ENCODE measurements at places on chromosomes 6 and 20.

- DNase-seq = peak; percentile 67
Measured at GRCh38 chr6:11615214-11615602, 77.7 kb downstream of the TMEM170B start.

- DNase-seq = no peak
Measured at GRCh38 chr6:155187106-155187505, 76.7 kb upstream of the CLDN20 start.

DNA sequence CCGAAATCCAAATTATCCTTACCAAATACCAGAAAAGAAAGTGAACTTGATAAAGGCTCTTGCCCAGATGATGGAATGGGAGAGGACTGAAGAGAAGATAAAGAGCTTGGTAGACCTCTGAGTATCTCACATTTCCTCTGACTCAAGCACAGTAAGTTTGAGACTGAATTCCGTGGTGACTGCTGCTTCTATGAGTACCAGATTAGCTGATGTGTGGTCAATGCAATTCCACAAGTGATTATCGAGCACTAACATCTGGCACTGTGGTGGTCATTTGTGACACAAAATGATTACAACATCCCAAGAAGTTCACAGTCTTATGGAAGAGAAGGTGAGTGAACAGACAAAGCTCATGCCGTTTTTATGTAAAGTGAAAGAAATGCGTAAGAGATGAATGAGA, 2.6 kb upstream of the RPS6KA2 start:
- no peak for DNase-seq

DNA sequence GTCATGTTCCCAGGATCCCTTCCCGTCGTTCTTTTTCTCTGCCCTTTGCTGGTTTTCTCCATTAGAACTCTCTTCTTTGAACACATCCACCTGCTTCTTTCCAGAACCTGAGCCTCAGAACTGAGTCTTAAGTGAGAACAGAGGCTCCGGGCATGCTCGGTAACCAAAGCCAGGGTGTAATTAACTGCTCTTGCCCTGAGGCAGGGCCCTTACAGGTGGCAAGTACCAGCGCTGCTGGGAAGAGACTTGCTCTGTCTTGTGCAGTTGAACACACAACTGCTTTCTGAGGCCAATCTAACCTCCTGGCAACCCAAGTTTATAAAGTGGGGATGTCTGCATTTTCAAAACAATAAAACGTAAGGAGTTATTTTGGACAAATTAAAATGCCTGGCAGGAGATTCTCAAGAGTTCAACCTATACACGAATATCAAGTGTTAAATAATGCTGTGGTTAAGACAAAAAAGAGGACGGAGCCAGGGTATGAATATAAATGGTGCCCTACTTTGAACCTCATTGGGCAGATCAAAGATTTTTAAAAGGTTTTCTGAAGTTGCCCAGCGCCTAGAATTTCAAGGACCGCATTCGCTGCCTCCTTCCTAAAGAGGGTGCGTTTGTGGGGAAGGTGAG, 12.4 kb upstream of the DEK start:
- peak; percentile 37 for DNase-seq

- DNase-seq = peak; percentile 29
Measured at GRCh38 chr6:54191461-54191860, 80.2 kb downstream of the MLIP start.

- DNase-seq = no peak
Measured at GRCh38 chr20:54475334-54476168, at the start of gene DOK5. Gene DOK5 (plus strand): TSS chr20:54475593. CDS start chr20:54475947, 354 bp downstream.

- peak; percentile 46 for DNase-seq
Measured at GRCh38 chr6:146041282-146041681, 12.4 kb downstream of the GRM1 start.

- peak; percentile 25 for DNase-seq
Measured at GRCh38 chr6:144193181-144193580, 42.9 kb downstream of the STX11 start.

GRCh38 chr6:130696806-130697205, 130.4 kb upstream of the SMLR1 start:
- DNase-seq = no peak

DNA sequence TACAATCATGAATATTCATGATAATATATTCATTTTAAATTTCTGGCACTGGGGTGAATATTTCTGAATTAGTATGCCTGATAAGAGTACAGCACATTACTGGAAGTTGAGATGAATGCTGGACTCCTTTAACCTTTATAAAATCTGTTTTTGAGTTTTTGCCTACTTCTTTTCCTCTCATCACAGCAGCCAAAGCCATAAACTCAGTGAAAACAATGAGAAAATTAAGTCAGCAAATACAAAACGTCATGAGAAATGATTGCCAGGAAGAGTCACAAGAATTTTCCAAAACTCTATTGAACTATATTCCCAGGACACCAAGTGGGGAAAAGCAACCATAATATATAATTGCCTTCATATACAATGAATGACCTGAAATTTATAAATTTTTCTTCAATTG, 837.6 kb downstream of the TBC1D32 start:
- no peak for DNase-seq

DNA sequence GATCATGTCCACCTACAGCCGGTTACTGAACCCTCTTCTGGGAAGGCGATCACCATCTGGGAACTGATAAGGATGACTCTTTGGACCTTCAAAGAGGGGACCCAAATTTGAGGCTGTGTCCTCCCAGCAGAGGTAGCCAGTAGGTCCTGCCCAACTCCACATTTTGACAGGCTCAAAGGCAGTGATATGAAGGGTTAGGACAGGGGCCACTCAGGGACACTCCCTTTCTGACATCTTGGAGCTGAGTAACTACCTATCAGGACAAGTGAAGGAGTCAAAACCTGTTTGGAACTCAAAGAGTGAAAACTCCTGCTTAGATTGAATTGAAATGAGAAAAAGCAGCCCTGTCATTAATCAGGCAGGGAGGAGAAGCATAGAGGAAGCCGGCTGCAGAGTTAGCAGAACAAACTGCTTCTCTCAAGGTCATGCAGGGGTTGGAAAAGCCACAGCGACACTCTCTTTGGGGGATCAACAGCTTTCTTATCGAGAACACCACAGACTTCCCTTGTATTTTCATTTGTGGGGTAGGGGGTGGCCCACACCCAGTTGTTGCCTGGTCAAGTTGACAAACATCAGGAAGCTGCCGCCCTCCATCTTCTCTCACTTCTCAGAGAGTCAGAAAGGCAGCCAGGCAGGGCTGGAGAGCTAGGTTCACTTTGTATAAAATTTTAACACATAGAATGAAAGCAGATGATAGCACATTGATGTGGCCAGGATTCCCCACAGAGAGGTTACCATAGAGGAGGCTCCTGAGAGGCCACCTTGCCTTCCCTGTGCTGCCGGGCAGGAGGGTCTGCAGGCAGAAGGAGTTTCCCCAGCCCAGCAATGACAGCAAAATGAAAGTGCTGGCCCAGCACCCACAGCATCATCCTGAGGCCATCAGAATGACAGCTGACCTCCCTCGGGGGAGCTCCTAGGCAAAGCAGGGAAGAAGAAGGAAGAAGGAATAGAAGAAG, 47.6 kb downstream of the AGPAT4 start:
- DNase-seq = no peak

- DNase-seq = peak; percentile 27
Measured at GRCh38 chr6:54574671-54575070, 266.4 kb downstream of the TINAG start.

GRCh38 chr6:132719736-132720448, 6.0 kb upstream of the VNN1 start:
- DNase-seq = no peak

DNA sequence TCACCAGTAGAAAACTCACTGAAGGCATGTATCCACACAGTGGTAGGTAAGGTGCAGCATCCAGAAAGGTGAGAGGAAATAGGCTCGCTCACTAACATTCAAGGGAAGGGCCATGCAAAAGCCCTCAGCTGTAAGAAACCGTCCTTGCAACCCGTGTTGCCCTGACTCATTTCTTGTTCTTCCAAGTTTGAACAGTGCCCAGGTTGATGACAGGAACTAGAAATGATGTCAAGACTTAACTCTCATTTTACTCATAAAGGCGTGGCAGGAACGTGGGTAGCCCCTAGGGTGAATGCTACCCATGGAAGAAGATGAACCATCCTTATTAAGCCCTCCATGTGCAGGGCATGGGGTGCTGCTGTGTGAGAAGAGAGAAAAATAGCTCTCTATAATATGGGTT, 187.6 kb downstream of the CD83 start:
- peak; percentile 98 for DNase-seq

DNA sequence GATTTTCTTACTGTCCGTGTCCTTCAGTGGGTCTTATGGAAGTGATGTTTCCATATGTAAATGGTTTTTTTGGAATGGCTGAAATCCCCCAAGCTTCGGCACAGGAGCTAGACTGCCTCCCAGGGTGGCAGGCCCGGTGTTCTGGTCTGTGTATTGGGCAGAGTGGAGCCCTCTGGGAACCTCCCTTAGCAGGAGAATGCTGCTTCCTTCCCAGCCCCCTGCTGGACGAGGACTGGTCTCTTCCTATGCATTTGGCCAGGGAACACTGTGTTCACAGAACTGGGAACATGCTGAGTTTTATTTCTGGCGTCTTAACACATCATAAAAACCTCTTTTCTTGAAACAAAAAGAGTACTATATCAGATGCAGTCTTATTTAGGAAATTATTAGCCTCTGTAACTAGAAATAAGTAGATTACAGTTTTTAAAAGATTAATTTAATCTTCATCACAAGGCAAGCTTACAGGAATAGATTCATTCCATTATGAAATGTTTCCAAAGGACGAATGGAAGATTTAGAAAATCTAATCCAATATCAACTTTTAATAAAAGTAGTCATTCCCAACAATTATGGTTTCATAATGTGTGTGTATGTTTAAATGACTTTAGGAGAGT, 56.6 kb downstream of the SYTL3 start:
- peak; percentile 41 for DNase-seq

DNA sequence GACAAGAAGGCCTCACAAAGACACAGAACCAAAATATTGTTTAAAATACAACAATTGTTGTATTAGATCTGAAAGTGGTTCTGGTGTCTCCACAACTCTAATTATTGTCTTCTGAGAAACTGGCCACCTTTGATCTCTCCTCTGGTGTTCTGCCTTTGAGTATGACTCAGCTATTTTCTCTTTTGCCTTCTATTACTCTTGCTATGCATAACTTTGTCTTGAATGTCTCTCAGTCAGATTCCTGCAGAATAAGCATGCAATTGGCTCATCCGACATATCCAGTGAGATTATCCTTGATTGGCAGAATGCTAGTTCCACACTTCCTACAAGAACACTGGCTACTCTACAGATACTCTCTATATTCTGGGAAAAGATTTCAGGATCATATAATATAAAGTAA, 14.3 kb upstream of the EPM2A start:
- DNase-seq = peak; percentile 82

GRCh38 chr6:50707652-50708300, 5.5 kb upstream of the TFAP2D start:
- no peak for DNase-seq

DNA sequence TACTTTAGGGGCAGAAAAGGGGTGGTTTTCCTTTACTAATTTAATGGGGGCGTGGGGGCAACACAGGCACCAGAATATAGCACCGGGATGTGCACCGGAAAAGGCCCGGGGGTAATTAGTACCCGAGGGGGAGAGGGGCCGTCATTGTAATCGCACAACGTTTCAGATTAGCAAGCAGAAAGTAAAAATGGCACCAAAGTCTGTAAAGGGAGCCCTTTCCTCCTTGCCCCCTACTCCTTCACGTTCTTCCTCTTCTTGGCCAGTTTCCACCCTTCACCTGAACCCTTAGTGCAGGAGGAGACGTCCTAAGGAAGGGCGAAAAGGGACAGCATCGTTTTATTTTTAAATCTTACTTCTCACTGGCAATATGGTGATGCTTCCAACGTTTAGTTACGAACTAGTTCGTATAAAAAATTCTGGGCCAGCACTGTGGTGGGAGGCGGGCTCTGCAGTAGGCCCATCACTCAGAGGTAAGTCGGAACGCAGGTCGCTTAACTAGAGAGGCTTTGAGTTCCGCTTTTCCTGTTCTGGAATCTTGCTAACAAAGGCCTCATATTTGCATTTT, 742 bp upstream of the CEP85L start:
- DNase-seq = no peak

GRCh38 chr6:168363811-168364792, 44.5 kb upstream of the DACT2 start:
- DNase-seq = no peak

- DNase-seq = no peak
Measured at GRCh38 chr6:136633355-136633754, 83.1 kb upstream of the MAP7 start.

- DNase-seq = no peak
Measured at GRCh38 chr20:35116258-35116657, 23.7 kb upstream of the TRPC4AP start.

DNA sequence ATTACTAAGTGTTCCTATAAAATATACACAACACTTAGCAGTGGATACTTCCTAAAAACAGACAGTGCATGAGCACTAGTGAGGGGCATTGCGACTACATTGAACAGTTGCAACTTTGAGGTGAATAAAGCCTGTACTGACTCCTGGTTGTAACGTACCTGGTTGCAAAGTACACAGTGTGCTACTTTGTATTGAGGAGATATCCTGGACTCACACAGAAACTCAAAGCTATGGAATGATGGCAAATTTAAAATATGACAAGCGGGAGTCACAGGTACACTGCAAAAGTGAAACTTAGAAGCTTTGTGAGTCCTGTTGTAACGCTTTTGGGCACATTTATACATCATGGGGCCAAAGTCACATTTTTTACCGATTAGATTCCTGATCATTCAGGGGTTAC, 55.6 kb upstream of the HLA-A start:
- DNase-seq = no peak

- DNase-seq = no peak
Measured at GRCh38 chr6:75268988-75269354, 15.6 kb downstream of the TMEM30A start.

DNA sequence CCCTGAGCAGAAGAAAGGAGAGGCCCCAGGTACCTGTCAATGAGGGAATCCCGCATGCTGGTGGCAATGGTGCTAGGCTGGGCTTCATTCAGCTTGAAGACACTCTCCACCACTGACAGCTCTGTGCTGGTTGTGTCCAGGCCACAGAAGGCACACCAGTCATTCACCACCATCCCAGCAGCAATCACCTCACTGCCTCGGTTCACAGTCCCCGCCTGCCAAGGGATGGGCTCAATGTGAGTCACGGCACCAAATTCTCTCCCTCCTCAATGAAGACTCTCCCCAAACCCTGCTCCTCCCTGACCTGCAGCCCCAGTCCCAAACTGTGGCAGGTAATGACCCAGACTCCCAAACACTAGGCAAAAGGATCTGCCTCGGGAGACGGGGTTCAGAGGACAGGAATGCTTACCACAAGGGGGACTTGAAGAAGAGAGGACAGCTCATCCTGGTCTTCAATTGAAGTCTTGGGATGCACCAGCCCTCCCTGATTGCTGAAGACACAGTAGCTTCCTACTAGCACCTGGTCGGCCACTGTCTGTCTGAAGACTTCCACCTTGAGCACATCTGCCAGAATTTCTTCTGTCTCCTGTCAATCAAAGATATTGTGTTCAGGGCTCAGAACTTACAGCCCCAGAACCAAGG, 1.7 kb upstream of the MMP24OS start:
- DNase-seq = no peak

DNA sequence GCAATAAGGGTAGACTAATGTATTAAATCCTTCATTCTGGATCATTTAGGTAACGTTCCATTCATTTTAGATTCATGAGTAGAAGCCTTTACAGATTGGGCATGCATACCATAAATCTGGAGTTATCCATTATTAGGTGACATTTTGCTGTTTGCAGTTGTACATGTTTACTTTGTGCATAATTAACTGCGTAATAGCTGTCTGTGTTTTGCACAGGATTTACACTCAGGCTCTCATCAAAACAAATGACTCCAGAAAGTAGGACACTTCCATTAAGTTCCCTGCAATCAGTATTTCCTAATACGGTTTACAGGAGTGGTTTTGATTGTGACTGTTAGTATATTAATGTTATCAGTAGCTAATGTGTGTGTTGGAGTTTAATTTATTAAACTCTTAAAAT, 997.4 kb downstream of the HACE1 start:
- no peak for DNase-seq

GRCh38 chr20:52494244-52494643, 302.7 kb upstream of the ZFP64 start:
- DNase-seq = peak; percentile 98
